Mesothelial cell of epicardium (in vitro differentiated cells): ENCODE measurements at places on chromosomes 7 and 10. TPM values are rescaled to one million over a fixed set of nuclear protein-coding genes. Genes with fewer than 3 reads are reported as not detected.

ACTR3C gene
- 0.40 to 0.84 TPM (median 0.47 TPM) in 3 replicates for total RNA-seq

TNKS2 gene
- 53.7 to 54.2 TPM (median 53.8 TPM) in 3 replicates for total RNA-seq

VPS37D gene
- 15.4 to 16.7 TPM (median 16.1 TPM) in 3 replicates for total RNA-seq

SLC39A12 gene
- not detected in 3 replicates for total RNA-seq

AKR1E2 gene
- 7.9 to 9.3 TPM (median 8.4 TPM) in 3 replicates for total RNA-seq

RNLS gene
- total RNA-seq, result 6.3 to 9.4 TPM (median 6.8 TPM) in 3 replicates

FGFBP3 gene
- 3.5 to 3.7 TPM (median 3.6 TPM) in 3 replicates for total RNA-seq

SH3PXD2A gene
- total RNA-seq, result 33.5 to 36.8 TPM (median 34.4 TPM) in 3 replicates

PDZD8 gene
- 26.3 to 29.2 TPM (median 27.3 TPM) in 3 replicates for total RNA-seq

TUBGCP2 gene
- total RNA-seq, result 69.6 to 81.0 TPM (median 70.9 TPM) in 3 replicates

HIPK2 gene
- total RNA-seq, result 72.1 to 75.8 TPM (median 72.9 TPM) in 3 replicates

EBF3 gene
- total RNA-seq, result 1.1 to 1.4 TPM (median 1.2 TPM) in 3 replicates

AGMO gene
- total RNA-seq, result 0.95 to 1.1 TPM (median 1.0 TPM) in 3 replicates

SCART1 gene
- total RNA-seq, result 4.1 to 4.7 TPM (median 4.4 TPM) in 3 replicates

HDAC9 gene
- total RNA-seq, result 32.2 to 37.4 TPM (median 35.9 TPM) in 3 replicates

GRCh38 chr7:133777701-133778100, 349.4 kb upstream of the LRGUK start:
- DNase-seq, result no peak

DNA sequence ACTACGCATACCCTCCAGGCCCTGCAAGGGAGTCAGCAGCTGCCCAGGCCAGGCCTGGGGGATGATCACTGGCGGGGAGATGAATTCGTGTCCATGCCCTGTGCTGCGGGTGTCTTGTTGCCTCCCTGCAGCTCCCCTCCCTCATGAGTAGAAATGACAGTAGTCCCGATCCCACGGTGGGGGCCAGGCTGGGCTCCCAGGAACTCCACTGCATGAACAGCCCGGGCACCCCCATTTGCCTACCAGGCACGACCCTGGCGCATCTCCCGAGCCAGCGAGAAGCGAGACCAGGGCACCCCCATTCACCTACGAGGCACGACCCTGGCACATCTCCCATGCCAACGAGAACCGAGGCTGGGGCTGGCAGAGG, 246.5 kb downstream of the ELFN1 start:
- no peak for DNase-seq

- DNase-seq, result no peak
Measured at GRCh38 chr7:8214244-8214824, 47.6 kb downstream of the ICA1 start.

DNA sequence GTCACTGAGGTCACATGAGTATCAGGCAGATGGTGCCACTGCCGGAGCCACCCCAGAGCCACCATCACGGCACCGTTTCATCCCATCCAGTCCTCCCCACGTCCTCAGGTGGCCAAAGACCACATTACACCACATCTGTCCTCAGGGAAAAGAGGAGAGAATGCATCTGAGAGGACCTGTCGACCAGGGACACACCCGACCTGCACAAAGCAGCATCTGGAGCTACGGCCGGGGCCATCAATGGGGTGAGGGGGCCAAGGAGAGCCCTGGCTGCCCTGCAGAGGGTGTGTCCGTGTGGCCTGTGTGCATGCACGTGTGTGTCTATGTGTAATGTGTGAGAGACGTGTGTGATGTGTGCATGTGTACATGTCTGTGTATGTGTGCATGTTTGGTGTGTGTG, 480.6 kb downstream of the DNAJB6 start:
- DNase-seq, result no peak

DNA sequence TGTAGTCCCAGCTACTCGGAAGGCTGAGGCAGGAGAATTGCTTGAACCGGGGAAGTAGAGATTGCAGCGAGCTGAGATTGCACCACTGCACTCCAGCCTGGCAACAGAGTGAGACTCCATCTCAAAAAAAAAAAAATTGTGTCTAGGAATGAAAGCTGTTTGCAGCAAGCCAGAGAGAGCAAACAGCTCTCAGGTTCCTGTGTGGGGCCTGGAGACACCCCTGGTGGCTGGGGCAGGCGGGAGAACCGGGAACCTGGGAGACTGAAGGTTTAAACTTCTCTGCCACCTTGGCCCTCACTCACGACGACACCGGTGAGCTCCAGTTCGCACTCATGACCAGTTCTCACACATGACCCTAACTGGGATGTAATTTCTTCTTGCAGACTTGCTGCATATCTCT, 13.2 kb upstream of the UNCX start:
- DNase-seq, result no peak

- no peak for DNase-seq
Measured at GRCh38 chr7:72793791-72794190, 34.2 kb downstream of the TYW1B start.

DNA sequence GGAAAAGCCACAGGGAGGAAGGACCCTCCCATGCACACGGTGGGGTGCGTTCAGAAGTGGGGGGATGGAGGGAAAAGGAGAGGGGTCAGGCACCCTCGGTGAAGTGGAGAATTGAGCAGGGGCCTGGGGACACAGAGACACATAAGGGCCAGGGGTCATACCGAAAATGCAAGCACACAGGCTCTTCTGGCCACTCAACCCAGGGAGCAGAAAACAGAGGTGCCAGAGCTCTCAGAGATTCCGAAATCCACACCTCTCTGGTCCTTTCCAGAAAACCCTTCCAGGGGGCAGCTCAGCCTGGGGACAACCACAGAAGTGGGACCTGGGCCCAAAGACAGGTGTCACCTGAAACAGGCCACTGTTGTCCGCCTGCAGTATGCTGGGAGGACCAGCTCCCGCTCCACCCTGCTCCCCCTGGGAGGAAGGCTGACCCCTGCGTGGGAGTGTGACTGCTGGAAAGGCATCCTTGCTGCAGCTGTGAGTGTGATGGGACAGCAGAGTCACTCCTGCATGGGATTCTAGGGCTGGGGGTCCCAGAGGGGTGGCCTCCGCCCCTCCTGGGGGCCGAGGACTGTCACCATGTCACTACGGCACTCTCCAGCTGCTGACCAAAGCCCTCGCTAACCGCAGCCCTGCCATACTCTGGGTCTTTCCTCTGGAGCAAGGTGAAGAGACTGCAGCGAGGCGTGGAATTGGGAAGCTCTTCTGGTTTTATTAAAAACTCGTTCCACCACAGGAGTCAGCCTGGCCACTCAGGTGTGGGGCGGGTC, 63.1 kb downstream of the TMEM209 start:
- no peak for DNase-seq

- no peak for DNase-seq
Measured at GRCh38 chr10:9254353-9254752, 1199.9 kb downstream of the GATA3 start.

GRCh38 chr7:113086431-113086888, at the start of gene GPR85:
Gene GPR85, minus strand, starts transcription at chr7:113086827. Its CDS starts 2,106 bp downstream, at chr7:113084721.
- DNase-seq, result peak; percentile 74

DNA sequence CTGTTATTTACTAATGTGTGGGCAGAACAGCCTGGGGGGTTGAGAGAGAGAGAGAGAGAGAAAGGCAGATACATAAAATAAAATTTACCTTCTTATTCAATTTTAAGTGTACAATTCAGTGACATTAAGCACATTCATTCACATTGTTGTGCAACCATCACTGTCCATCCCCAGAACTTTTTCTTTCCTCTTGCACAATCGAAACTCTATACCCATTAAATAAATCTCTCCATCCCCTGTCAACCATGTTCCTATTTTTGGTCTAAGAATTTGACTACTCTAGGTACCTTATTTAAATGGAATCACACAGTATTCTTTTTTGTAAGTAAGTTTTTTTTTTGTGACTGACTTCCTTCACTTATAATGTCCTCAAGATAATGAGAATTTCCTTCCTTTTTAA, 181.6 kb downstream of the SND1 start:
- DNase-seq, result no peak

DNA sequence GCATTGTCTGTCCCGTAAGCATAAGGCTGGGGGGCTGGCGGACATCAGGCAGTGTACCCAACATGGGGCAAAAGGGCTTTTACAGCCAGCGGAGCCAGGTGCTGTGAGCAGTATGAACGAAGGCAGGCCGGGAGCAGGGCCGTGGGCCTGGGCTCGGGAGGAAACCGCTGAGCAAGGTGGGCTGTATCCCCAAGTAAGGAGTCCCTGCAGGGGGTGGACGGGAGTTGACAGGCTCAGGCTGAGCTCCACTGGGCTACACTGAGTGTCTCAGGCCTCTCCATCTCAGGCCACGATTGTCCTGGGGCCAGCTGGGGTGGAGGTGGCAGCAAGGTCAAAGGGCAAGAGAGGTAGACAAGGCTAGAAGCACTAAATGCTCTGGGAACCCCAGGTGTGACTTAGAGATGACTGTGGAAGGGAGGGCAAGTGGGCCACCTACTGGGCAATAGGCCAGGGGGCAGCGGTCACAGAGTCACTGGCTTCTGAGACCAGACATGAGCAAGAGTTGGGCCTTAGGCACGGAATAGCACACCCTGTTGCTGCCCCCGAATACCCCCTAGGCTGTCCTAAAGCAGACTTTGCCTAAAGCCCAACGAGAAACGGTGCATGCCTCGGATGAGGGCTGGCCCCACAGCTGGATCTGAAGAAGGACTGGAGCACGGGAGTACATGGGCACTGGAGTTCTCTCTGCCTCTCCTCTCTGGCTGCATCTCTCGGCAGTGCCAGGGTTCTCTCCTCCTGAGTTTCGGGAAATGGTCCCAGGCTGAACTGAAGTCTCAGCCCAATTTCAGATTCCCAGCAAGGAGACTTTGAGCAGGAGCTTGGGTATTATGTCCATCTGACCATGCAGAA, 10.8 kb upstream of the RAMP3 start:
- no peak for DNase-seq

GRCh38 chr10:61943674-61944378, 42.3 kb downstream of the ARID5B start:
- DNase-seq, result no peak

- DNase-seq, result no peak
Measured at GRCh38 chr7:80439894-80440821, 71.7 kb downstream of the GNAT3 start.

DNA sequence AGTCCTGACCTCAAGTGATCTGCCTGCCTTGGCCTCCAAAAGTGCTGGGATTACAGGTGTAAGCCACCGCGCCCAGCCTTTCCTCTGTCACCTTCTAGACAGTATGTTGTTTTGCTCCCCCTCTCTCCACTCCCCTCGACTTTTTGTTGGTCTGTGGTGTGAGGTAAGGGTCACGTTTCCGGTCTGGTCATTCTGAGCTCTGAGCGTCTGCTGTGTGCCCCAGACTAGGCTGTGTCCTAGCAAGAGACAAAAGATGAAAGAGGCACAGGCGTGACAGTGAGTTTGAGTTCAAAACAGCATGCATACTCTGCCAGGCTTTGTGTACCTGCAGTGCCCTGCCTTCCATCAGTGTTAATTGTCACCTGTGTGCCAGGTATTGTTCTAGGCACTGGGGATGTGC, 87.4 kb upstream of the PPIF start:
- DNase-seq, result no peak

- no peak for DNase-seq
Measured at GRCh38 chr7:157370742-157371141, 33.9 kb downstream of the DNAJB6 start.

DNA sequence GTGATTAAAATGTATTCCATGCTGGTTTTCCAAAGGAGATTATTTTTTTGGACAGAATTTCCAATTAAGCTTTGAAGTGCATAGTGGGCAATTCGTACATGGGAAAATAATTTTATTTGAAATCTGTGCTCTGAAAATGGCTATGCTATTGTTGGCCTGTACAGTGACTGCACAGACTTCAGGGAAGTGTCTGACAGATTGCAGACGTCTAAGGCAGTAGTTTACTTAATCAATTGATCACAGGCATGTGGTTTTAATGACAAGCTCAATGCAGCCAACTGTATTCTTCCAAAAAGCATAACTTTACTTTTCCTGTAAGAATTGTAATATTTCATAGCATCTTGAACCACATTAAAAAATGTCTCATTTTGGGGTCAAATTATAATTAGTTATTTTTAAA, 102.0 kb downstream of the SEMA3C start:
- DNase-seq, result no peak

DNA sequence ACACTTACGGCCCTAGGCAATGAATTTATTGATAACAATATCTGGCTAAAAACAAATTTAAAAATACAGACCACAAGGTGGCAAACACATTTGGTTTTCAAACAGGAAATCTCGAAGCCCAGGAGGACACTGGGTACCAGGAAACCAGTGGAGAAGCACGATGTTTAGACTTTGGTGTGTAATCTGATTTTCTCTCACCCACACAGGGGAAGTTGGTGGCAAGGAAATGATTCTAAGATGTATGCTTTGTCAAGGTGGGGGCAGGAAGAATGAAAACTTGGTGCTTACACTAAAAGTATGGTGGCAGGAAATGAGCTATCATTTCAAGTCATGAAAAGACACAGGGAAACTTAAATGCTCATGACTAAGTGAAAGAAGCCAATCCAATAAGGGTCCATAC, 113.2 kb upstream of the ANKRD1 start:
- no peak for DNase-seq

DNA sequence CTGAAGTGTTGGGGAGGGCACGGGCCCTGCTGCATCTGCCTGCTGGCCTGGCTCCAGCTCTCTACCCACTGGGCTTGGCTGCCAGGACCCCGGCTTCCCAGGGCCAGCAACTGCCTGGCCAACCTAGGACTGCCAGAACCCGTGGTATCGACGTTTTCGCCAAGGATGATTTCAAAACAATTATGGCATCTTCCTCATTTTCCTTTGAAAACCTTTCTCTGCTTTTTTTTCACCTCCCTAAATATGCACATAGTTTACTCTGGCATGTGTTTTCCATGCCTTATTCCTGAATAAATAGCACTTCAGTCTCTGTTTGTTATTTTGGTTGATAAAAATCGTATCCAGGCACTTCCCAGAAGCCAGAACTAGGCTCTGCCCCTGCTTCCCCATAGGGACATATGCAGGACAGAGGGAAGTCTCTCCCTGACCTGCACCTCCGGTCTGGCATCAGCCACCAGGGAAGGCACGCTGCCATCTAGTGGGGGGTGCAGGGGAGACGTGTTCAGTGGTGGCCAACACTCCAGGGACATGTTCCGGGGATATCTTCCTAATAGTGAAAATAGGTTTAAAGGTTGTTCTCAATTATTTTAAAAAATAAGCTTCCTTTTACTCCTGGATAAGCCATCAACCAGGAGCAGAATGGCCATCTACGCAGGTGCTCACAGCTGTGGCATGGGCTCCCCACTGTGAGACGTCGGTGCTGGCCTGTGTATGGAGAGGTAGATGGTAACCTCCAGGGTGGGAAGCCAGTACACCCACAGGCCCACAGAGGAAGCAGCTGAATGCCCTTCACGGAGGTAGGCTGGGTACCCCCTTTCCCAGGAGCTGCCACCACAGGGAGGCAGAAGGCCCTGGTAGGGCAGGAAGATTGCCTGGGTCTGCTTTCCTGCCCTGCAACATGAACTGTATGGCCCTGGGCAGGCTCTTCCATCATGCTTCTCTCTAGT, 30.7 kb upstream of the ANTXRL start:
- DNase-seq, result no peak

DNA sequence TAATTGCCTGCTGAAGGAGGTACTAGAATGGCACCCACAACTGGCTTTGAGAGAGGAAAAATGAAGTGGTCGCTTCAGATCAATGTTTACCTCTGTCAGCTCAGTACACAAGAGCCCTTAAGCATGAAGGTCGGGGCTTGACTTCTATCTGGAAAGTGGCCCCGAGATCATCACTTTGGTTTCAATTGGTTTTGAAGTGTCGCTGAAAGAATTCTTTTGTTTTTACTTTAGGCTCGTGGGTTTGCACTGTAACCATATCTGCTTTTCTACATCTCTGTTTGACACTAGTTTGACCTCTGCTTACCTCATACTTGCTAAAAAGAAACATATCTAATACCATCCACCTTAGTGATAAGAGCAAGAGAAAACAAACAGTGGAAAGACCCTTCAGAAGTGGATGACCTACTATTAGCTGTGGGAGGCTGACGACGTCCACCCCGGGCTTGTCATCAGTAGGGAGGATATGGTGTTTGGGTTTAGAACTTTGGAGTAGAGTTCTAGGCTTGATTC, 361.8 kb downstream of the GATA3 start:
- no peak for DNase-seq
